Hematopoietic multipotent progenitor cell (in vitro differentiated cells): ENCODE measurements at places on chromosomes 11 and 22.
A peak's percentile ranks its signal among the peaks of the same experiment; 100 is the strongest.

DNA sequence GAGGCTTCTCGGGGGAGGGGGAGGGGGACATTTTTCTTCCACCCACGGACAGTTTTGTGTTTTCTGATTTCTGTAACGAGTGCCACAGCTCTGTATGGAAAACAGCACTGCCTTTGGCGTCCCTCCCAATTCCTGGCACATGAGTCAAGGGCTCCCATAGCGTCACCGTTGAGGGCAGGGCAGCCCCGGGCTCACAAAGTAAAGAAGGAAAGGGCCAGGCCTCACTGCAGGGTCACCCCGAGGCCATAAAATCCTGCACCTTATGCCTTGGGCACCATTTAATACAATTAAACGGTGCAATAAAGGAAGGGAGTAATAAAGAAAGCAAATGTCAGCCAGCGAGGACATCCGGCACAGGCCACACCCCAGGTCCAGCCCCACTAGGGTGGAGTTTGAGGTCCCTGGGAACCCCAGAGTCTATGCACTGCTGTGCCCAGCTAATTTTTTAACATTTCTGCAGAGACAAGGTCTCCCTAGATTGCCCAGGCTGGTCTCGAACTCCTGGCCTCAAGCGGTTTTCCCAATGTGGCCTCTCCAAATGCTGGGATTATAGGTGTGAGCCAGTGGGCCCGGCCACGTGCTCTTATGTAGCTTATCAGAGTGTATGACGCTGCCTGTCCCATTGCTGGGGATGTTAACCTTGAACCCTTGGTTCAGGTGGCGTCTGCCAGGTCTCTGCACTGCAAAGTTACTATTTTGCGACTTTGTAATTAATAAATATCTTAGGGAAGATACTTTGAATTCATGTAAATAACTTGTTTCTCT lies 13.6 kb upstream of the MUC2 start:
- no peak for DNase-seq

- no peak for DNase-seq
Measured at GRCh38 chr22:47303161-47303890, 540.9 kb downstream of the TBC1D22A start.

GRCh38 chr22:31496735-31497146 lies 405 bp downstream of the SFI1 start:
- no peak for DNase-seq

DNA sequence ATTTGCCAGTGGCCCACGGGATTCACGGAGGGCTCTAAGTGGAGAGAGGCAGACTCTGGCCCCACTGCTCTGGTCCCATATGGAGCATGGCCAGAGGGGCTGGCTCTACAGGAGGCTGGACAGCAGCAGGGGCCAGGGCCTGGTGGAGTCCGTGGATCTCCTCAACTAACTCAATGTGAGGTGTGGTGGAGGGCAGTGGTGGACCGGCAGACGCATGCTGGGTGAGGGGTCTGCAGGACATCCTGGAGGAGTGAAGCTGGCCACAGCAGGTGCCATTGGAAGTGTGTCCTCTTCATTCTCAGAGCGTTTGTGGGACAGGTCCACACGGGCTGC lies 15.6 kb downstream of the IGF2 start:
- DNase-seq, result no peak

DNA sequence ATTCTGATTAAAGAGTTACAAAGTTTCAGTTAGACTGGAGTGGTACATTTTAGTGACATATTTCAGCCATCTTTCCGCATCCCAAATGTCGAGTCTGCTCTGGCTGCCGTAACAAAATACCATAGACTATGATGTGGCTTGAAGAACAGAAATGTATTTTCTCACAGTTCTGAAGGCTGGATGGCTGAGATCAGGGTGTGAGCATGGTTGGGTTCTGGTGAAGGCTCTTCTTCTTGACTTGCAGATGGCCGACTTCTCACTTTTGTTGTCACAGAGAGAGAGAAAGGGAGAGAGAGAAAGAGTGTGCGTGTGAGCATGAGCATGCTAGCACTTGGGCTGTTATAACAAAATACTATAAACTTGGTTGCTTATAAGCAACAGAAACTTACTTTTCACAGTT lies 335.4 kb upstream of the RAG2 start:
- no peak for DNase-seq

GRCh38 chr11:92886243-92886905 lies 83.1 kb upstream of the MTNR1B start:
- no peak for DNase-seq

DNA sequence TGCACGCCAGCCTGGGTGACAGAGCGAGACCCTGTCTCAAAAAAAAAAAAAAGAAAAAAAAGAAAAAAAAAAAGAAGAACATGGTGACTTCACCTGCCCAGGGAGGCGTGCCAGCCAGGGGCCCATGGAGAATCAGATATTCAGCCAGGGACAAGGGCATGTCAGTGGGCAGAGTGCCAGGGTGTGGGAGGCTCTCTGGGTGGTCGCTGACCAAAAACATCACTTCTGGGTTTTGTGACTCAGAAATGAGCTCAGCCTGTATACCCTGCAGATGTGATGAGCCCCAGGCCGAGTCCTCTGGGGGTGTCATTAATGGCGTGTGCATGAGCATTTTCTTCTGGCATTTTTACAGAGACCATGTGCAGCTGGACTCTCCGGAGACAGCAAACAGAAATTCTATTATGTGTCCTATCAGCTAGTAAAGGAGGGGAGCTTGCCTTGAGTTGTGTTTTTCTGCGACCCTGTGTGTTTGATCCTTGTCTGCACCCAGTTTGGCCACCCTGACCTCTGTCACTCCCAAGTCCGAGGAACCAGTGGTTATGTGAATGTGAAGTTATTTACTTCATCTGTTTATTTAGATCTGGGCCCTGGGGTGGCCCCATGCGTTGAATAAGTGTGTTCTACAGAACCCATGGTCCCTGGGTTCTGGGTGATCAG lies 53.6 kb downstream of the BCR start:
- no peak for DNase-seq

- no peak for DNase-seq
Measured at GRCh38 chr11:256952-257737, 20.4 kb downstream of the PSMD13 start.

DNA sequence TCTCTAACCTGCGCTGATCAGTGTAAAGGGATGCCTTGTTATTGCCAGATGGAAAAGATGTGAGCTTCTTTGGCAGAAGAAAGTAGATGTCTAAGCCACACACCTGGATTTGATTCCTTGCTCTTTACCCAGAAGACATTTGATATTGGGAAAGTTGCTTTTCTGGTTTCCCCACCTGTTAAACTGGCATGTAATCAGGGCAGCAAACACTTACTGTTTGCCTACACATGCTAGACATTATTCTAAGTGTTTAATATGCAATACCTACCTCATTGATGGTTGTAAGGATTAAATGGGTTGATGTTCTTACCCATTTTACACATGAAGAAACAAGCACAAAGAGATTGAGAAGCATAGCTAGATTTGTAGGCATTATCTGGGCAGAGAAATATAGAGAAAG lies 16.6 kb downstream of the ASRGL1 start:
- no peak for DNase-seq

DNA sequence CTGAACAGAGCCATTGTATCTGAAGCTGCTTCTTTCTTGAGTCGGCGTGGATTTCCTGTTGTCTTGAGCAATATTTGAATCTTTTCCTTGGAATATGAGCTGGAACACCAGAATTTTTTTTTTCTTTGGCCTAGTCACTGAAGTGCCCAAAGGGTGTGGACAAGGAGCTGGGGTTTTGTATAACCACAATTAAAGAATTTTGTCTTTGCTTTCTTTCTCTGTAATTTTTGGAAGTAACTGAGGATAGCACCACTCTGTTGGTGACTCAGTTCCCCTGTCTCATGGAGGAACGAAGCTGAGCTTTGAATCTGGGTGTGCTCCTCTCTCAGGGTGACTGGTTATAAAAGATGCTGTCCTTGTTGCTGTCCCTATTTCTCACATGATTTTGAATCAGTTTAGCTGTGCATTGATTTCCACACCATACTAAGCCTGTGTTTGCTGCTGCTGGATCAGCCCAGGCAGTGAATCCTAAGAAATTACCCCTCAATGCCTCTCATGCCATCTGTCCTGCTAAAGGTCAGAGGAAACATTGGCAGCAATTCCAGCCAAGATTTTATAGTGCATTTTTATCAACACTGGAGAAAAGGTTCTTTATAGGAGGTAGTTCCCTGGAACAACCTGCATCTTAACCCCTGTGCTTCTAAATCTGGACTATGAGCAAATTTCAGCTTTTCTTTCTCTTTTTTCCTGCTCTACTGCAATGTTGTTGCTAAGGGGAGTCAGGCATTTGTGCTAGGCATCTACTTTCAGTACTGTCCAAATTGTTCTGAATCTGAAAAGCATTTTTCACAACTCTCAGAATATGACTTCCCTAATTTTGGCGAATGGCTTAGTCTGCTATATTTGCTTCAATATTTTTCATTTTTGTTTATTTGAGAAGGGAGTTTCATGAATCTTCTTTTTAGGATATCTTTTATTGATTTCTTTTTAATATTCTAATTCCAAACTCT lies 540.8 kb downstream of the SOX6 start:
- no peak for DNase-seq

DNA sequence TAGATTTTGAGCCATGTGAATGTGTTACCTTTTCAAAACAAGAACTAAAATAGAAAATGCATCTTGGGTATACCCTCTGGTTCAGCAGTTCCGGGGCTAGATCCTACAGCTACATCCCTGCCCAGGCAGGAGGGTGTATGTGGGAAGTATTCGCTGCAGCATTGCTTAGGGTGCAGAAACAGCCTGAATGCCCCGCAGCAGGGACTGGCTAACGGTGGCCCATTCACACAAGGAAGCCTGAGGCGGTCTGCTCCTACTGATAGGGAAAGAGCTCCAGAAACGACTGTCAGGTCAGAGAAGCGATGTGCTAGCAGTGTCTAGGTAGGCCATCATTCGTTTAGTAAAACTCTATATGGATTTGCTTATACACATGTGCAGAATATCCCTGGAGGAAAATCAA lies 9.9 kb upstream of the RASL10A start:
- no peak for DNase-seq

- no peak for DNase-seq
Measured at GRCh38 chr11:68335683-68336082, 23.3 kb downstream of the LRP5 start.

DNA sequence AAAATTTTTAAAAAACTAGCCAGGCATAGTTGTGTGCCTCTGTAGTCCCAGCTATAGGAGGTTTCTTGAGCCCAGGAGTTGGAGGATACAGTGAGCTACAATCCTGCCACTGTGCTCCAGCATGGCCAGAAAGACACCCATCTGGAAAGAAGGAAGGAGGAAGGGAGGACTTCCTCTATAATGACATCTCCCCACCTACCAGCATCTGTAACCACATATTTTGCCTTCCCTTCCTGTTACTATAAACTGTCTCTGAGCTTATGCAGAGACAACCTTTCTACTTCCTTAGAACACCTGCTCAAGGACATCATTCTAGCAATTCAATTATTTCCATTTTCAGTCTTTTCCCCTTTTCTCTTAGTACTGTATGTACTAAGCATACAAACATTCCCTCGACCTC lies 2.2 kb upstream of the NUP160 start:
- DNase-seq, result no peak

DNA sequence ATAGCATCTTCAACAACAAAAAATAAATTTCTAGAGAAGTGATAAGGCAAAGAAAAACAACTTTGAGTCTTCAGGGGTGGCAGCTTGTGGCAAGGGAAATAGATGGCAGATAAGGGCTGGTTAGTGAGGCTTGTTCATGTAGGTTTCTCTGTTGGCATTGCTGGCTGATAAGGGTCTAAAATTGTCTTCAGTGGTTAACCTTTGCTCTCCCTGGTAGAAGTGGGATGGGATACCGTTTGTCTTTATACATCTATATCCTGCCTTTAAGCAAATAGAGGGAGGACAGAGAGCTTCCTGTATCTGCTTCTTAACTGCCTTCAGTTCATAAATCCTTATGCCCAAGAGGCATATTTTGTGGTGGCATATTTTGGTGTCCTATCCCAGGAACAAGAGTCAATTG lies 57.1 kb downstream of the TRAF6 start:
- no peak for DNase-seq

DNA sequence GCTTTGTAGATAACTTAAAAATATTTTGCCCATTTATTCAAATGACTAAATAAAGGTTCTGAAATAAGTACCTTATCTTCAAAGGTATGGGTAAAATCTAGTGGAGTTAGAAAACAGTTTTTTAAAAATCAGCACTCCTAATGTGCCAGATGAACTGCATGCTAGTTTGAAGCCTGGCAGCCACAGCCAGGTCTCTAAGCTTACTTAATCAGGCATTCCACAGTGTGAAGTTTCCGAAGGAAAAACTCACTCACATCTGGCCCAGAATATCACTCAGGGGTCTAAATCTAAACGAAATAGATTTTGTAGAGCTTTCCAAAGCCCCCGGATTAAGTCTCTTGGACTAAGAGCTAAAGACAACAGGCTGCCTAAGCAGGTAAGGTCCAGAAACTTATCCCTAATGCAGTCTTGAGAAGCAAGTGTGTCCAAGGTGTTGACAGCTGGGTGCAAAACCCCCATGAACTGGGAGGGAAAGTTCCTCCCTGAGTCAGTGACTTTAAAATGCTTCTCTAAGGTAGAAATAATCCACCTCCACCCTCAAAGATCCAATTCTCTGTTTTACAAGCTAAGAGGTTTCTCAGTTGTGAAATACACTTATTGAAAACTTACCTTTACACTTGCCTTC lies 157.6 kb downstream of the FCHSD2 start:
- no peak for DNase-seq

DNA sequence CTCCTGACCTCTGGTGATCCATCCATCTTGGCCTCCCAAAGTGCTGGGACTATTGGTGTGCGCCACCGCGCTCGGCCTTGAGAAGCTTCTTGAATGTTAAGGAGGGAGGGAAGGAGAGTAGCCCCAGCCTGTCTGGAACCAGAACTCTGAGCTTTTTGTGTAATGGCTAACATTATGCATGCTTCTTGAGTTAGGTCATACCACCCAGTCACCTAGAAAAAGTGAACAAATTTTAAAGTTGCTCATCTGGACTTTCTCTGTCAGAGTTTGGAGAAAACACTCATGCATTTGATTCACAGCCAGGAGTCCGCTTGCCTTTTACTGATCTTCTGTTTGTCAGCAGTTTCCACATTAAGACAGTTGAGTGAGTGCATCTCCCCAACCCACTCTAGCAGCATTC lies 82.1 kb downstream of the PPP6R3 start:
- DNase-seq, result no peak

GRCh38 chr22:36856121-36856791 lies 4.5 kb upstream of the NCF4 start:
- peak; percentile 94 for DNase-seq

DNA sequence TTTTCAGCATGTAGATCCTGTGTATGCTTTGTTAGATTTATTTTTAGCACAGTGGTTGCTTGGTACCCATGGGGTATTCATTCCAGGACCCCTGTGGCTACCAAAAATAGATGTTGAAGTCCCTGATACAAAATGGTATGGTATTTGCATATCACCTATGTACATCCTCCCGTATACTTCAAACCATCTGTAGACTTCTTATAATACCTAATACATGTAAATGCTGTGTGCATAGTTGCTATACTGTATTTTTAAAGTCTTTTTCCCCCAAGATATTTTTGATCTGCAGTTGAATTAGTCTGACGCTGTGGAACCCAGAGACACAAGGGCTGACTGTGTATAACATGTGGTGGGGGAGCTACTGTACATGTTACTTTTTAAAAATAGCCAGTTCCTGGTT lies 101.1 kb downstream of the ATXN10 start:
- DNase-seq, result no peak
